ENCODE measurements at places on chromosomes 1 and 21.

DNA sequence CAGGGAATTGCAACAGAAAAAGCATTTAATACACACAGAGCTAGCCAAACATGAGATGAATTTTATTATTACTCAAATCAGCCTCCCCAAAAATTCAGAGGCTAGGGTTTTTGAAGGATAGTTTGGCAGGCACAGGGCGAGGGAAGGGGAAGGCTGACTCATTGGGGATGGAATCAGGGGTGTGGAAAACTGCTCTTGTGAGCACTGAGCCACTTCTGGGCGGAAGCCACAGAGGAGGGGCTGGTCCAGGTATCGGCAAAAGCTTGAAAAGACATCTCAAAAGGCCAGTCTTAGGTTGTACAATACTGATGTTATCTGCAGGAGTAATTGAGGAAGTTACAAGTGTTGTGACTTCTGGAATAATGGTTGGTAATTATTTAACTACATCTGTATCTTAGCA, 109.4 kb downstream of the TLR5 start:
- DNase-seq = no peak

DNA sequence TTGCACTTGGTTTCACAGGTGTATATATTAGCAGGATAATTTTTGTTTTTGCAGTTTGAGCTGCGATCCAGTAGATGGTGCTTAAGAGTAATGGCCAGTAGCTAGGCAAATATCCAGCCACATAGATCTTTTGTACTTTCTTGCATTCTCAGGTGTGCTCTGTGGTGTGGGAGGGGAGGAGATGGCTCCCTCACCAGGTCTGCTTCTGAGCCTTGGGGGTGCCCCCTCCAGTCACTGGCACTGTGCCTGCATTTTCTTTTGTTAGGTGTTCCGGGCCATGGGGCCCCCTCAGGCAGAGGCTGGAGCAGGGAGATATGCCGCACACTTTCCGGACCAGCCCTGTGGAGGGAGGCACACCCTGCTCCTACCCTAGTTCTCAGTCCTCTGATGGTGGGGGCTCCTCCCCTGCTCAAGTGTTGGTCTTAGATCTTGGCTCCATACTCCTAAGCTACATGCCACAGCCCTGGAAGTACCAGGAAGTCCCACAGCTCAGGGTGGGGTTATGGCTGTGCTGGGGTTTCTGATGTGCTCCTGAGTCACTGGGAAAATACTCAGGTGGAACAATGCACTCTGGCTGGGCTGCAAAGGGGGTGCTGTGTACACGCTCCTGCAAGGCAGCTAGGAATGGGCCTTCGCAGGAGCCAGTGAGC, 197.6 kb upstream of the DMRTA2 start:
- no peak for DNase-seq

- DNase-seq = no peak
These were observed 937 bp downstream of the PODN start for GRCh38 chr1:53062708-53063591.

DNA sequence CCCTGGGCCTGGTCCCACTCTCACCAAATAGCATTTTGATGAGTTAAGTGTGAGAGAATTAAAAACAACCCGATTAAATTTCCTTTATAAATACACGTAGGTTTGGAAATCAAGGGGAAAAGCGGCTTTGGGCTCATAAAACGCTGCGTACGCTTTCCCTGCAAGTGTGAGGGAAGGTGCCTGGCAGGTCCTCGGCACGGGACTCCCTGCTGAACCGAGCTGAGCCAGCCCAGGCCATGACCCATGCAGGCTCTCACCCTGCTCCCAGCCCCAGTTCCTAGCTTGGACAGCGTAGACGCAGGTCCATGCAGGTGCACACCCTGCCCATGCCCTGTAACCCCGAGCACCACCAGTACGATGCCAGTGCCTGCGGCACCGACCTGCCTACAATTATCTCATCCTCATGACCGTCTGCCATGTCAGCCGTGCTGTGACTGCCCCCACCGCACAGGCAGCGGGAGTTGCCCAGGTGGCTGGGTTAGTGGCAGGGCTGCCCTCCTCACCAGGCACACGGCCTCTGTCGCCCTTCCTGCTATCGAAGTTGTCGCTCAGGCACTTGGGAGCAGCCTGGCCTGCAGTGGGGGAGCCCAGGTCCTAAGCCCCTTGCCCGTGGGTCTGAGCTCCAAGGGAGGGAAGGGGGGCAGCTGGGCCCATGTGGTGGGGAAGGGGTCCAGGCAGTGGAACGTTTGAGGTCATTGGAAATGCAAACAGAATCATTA, 41.0 kb upstream of the ACTRT2 start:
- DNase-seq = no peak

GRCh38 chr1:11736746-11737639, 1.1 kb downstream of the AGTRAP start:
- peak; percentile 20 for DNase-seq

- no peak for DNase-seq
These were observed 99.8 kb upstream of the LHX8 start for GRCh38 chr1:75034376-75034775.

DNA sequence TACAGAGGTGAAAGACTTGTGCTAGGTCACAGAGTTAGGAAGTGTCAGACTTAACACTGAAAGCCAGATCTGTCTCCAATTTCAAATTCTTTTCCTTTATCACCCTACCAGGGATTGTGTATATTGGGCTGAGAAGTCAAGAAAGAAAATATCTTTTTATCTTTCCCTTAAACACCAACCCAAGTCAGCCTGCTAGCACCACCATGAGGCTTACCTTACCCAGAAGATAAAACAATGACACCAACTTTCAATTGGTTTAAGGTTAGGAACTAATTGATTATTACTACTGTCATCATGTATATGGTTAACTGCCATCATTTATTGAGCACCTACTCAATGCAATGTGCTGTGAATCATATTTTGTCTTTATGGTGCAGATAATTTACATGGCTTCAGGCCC, 178.9 kb upstream of the FOXD3 start:
- DNase-seq = no peak

DNA sequence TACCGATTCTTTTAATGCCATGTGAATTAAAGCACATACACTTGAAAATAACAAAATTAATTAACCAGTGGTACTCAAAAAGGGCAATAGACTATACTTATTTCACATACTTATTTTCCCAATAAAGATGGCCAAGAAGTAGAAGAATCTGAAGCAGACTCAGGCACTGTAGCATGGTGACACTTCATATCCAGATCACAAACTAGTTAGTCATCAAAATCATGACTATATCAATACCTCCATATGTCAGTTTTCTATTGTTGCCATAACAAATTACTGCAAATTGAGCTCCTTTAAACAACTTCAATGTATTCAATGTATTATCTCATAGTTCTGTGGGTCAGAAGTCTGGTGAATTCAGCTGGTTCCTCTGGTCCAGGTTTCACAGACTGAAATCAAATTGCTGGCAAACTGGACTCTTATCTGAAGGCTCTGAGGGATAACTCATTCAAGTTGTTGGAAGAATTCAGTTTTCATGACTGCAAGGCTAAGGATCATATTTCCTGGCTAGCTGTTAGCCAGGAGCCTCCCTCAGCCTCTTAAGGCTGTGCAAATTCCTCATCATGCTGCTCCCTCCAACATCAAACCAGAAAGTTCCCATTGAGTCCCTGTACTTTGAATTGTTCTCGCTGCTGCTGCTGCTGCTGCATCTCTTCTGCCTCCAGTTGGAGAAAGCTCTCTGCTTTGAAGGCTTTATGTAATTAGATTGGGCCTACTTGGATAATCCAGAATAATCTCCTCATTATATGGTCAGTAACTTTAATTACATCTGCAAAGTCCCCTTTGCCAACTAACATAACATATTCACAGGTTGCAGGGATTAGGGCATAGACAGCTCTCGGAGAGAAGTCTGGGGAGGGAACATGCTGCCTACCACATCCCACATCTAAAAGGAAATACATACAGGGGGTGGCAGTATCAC, 91.5 kb downstream of the MRPL39 start:
- DNase-seq = no peak

DNA sequence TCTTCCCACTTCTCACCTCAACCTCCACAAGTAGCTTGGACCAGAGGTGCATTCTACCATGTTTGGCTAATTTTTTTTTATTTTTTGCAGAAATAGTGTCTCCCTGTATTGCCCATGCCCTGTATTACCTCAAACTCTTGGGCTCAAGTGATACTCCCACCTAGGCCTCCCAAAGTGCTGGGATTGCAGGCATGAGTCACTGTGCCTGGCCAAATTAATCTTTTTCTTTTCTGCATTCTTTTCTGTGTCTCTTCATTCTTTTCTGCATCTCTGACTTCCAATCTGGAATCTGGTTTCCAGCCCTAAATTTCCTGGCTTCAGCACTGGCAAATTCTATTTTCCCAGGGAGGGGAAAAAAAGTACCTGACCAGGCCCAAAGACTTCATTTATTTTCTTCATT, 31.2 kb upstream of the TACSTD2 start:
- DNase-seq = no peak

GRCh38 chr1:100065969-100066227, 66.8 kb downstream of the SASS6 start:
- DNase-seq = no peak

- peak; percentile 97 for DNase-seq
These were observed at the start of gene NEK2 for GRCh38 chr1:211675230-211676105. TSS of gene NEK2 (minus strand) at chr1:211675621. CDS start at chr1:211675479, 142 bp downstream.

DNA sequence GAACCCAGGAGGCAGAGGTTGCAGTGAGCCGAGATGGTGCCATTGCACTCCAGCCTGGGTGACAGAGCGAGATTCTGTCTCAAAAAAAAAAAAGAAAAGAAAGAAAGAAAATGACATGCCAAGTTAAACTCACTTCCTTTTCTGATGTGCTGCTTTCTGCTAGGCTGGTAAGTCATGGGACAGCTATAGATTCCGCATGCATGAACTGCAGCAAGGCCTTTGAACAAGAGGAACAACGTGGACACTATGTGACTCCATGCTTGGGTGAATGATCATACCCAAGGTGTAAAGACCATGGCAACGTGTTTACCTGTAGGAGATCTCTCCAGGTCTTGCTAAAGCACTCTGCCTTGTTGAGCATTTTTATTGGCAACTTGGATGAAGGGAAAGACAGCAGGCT, 10.3 kb upstream of the TTF2 start:
- DNase-seq = no peak

- DNase-seq = no peak
These were observed 14.7 kb downstream of the WNT3A start for GRCh38 chr1:228021355-228022030.

DNA sequence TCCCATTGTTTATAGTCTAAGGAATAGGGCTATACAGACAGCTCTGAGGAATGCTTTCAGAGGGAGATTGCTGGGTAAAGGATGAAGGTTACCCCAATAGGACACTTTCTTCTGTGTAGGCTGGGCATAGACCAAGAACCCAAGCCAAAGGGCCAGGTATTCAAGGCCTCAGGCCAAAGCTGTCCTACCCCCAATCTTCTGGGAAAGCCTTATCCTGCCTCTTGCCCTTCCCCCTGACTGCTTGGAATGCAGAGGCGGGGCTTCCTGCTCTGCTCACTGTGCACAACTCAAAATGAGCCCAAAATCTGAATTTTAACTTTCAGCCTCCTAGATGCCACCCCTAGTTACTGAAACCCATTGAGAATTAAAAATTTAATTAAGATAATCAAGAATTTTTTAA, 2.2 kb downstream of the OR10Z1 start:
- DNase-seq = no peak

- peak; percentile 41 for DNase-seq
These were observed 92.4 kb downstream of the RUNX1 start for GRCh38 chr21:34956416-34957316.
